Subcutaneous adipose tissue (tissue), 4 donors: ENCODE measurements at places on chromosomes 3 and 15. TPM values are rescaled to one million over a fixed set of nuclear protein-coding genes. Genes with fewer than 3 reads are reported as not detected.

Gene ATP10A
- 44.3 TPM for total RNA-seq

Gene PEX11A
- total RNA-seq = 46.7 TPM

Gene C3orf20
- total RNA-seq = not detected

Gene MYH15
- total RNA-seq = not detected

Gene MPI
- total RNA-seq = 36.6 TPM

Gene C3orf85
- total RNA-seq = not detected

Gene SOX14
- total RNA-seq = not detected

Gene MESP1
- 10.9 TPM for total RNA-seq

Gene SH2D7
- total RNA-seq = not detected

Gene BFSP2
- not detected for total RNA-seq

Gene CPLX3
- total RNA-seq = not detected

Gene GOLGB1
- total RNA-seq = 90.7 TPM

Gene MORC1
- total RNA-seq = not detected

Gene HTR3E
- total RNA-seq = not detected

Gene CCDC13
- total RNA-seq = 6.6 TPM

Gene SATB1
- 47.9 TPM for total RNA-seq

Gene CACNA1D
- total RNA-seq = 0.88 TPM

Gene DNAJC13
- total RNA-seq = 55.6 TPM

Gene XXYLT1
- total RNA-seq = 10.1 TPM

Gene PAK6
- 1.1 TPM for total RNA-seq

Gene LIPC
- not detected for total RNA-seq

Gene MAGI1
- total RNA-seq = 56.9 TPM

Gene HRH1
- total RNA-seq = 4.1 TPM

Gene MESP2
- 0.57 TPM for total RNA-seq

Gene FAM227B
- total RNA-seq = 1.1 TPM

Gene SERPINI2
- not detected for total RNA-seq

Gene KNG1
- not detected for total RNA-seq

Gene CCDC9B
- total RNA-seq = 5.3 TPM

Gene ZNF860
- total RNA-seq = 0.38 TPM

Gene GOLGA6B
- not detected for total RNA-seq

Gene HEMK1
- 5.9 TPM for total RNA-seq

Gene PLSCR4
- total RNA-seq = 79.9 TPM

Gene HGD
- not detected for total RNA-seq

Gene CCDC33
- total RNA-seq = not detected

Gene NPAP1
- total RNA-seq = not detected
